ENCODE measurements at places on chromosomes 4 and X.

DNA sequence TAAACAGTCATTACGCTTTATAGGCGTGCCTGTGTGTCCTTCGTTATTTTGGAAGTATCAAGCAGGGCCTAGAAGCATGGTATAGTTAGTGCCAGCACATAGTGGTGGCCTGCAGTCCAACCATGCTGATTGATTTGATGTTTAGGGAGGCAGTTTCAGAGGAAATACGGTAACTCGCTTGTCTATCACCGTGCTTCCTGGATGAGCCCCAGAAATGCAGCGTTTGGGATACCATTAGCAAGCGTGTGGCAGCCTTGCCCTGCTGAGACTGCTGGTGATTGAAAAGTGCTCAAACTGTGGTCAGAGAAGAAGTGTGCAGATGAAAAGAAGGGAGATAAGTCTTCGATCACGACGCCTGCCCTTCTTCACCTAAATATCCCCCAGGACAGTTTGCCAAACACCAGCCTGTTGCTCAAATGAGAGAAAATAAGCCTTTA lies 158.4 kb downstream of the CHIC2 start:
- peak; percentile 63 for DNase-seq

DNA sequence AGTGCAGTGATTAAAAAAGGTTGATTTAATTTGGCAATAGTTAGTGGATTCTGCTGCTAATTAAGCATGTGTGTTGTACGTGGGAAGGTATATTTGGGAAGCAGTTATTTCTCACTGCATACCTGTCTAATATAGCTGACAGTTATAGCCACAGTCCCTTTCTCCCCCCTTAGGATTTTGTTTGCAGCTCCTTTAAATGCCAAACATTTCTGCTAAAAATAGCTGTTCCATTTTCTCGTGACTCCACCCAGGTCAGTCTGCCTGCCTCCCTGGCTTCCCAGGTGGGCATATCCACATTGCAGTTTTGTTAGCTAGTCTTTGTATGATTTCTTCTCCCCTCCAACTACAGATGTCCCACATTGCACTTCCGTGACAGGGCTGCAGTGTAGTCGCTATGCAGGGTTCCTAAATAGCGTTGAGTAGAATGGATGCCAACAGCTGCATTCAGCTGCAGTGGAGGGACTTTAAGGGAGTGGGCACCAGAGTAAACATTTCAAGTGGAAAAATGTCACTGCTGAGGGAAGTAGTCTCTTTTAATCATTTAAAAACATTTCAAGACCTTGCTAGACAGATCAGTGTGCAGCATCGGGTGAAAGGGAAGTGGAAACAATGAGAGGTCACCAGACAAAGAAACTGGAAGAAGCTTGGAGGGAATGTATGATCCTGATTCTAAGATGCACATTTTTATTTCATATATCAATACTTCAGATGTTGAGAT lies 326.3 kb downstream of the RAPGEF2 start:
- no peak for DNase-seq

DNA sequence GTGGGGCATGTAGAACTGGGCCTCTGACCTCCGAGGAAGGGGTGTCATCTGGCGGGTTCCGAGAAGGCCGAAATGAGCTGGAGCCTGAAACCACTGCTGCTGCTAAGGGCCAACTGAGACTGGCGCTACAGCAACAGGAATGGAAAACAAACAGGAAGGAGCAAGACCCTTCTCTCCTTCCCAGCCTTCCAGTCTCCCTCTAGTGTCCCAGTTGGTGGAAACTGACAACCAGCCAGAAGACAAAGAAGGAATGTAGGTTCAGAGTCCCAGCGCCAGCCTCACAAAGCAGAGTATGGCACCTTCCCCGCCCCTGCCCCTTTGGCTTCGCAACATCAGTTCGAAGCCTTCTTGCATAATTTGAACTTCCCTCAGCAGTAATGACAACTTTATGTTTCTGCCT lies 24.4 kb upstream of the PDZD4 start:
- no peak for DNase-seq

- peak; percentile 68 for DNase-seq
These were observed 116.9 kb downstream of the EFNB1 start for GRCh38 chrX:68945603-68946228.

DNA sequence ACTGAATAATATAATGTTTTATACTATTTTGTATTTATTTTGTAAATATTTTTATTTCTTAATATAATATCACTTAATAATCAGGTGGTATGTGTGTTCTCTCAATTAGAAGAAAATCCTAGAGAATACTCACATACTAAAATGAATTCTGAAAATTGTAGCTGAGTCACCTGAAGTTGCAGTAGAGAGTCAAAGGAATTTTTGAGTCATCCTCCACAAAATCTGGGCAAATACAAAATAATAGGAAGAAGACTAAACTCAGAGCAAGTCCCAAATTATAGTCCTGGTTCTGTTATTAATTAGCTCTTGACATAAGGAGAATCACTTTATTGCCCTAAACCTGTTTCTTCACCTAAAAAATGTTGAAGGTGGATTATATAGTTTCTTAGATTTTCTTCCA lies 57.8 kb downstream of the SPATA4 start:
- peak; percentile 9 for DNase-seq

- no peak for DNase-seq
These were observed 82.5 kb downstream of the GASK1B start for GRCh38 chr4:158090323-158090722.

DNA sequence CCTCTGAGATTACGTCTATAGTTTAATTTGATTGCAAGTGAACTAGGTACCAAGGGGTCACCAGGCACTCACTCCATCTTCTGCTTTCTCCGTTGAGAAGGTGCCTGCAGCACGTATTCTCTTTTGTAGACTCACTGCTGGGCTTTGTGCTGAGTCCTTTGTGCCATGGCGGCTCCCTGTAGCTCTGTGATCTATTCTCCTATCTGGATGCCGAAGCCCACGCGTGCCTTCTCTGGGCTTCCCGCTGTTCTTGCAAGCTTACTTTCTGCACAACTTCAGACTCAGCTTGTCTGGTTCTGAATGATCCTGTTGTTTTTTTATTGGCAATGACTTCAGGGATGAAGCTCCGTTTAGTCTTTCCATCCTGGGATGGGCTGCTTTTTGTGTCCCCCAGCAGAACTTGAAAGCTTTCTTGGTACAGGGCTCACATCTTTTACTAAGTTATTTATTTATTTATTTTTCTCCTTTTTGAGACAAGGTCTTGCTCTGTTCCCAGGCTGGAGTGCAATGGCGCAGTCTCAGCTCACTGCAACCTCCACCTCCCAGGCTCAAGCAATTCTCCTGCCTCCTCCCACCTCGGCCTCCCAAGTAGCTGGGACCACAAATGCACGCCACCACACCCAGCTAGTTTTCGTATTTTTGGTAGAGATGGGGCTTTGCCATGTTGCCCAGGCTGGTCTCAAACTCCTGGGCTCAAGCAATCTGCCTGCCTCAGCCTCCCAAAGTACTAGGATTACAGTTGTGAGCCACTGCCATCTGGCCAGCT lies 100.9 kb upstream of the NKX1-1 start:
- DNase-seq, result no peak

- no peak for DNase-seq
These were observed 18.3 kb downstream of the SCD5 start for GRCh38 chr4:82780170-82780751.

DNA sequence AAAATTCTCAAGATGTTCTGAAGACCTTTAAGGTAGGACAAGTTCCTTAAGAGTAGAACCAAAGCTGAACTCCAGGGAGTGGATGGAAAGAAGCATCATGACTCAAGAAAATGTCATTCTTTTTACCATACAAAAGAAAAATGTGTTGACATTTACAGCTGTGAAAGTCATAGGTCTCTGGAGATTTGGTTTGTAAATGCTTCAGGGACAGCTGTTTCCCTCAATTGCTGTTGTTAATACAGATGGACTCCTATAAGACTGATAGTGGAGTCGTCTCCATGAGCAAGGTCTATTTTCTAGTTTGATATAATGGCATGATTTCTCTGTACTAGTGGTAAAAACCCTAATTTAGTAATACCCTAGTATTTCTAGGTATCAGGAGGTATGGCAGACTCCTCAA lies 101.7 kb downstream of the PHOX2B start:
- DNase-seq, result no peak

GRCh38 chrX:12686331-12686730 lies 104.9 kb upstream of the PRPS2 start:
- no peak for DNase-seq

DNA sequence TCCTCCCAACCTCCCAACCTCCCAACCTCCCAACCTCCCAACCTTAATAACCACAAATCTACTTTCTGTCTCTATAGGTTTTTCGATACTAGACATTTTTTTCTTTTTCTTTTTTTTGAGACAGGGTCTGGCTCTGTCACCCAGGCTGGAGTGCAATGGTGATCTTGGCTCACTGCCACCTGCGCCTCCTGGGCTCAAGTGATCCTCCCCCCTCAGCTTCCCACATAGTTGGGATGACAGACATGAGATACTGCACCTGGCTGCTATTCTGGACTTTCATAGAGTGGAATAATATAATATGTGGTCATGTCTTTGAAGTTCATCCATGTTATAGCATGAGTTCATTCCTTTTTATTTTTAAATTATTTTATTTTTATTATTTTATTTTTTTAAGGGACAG lies 39.5 kb upstream of the ZFX start:
- no peak for DNase-seq

DNA sequence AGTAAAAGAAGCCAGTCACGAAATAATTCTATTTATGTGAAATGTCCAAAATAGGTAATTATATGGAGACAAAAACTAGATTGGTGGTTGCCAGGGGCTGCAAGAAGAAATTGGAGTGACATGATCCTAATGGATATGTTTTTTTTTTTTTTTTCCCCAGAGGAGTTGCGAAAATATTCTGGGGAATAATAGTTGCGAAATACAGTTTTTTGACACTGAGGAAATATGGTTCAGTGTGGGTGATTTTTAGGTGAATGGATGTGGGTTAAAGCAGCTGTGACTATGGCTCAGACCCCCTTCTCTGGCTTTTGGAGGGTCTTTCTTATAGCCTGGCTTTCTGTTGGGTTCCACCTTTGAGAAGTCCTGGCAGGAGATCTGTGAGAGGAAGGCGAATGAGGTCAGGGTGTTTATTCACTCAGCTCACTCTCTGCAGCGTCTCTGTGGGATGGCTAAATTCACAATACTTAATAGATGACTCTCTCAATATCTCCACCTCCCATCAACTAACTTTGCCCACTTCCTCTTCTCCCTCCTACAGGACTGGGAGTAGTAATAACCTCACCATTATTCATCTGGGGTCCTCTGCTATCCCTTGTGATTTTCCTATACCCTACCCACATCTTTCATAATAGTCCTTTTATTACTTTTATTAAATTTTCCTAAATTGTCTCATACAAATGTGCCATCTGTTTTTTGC lies 15.3 kb upstream of the RAB9B start:
- DNase-seq, result peak; percentile 13

DNA sequence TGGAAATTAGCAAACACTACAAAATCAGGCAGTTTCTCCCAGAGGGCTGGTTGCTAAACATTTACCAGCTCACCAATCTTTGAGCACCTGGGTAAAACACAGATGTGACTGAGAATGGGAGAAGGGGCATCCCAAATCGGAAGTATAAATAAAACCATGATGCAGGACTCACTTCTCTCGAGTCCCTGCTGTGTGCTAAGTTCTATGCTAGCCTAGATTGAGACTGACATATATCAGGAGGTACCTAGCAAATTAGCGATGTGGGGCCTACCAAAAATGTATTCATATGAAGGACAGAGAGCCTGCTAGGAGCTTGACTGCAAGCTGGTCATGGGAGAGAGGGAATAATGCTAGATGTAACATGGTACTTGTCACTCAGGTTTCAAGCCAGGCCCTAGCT lies 171.9 kb upstream of the PGRMC2 start:
- no peak for DNase-seq

DNA sequence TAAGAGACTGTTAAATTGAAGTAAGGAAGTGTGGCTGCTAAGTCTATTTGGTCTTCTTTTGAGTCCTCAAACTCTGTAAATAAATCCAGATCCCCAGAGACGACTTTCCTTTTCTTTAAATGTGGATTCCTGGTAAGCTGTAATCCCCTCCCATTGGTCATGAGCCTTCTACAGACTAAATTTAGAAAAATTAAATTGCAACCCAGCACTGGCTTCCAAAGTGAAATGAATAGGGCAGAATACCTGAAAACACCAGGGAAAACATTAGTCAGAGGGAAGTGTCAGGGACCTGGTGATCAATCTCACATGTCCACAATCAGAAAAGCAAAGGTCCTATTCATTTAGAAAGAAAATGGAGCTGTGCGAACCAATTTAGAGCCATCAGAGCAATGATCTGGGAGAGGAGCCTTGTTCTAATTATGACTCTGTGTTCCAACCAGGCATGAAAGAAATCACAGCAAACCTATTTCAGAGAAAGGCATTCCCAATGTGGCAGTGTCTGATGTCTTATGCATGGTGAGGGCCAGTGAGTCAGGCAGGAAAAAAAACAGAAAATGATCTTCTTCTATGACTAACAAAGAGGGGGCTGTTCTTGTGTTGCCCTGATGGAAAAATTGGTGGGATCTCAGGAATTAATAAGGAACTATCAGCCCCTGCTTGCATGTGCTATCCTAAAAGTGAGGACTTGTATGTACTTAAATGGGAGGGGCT lies 19.8 kb upstream of the CCDC149 start:
- DNase-seq, result no peak

- DNase-seq, result no peak
These were observed 56.4 kb downstream of the CPLX1 start for GRCh38 chr4:769511-769910.

GRCh38 chrX:118231464-118231863 lies 114.4 kb upstream of the WDR44 start:
- DNase-seq, result no peak

GRCh38 chr4:4507403-4507802 lies 34.4 kb downstream of the STX18 start:
- DNase-seq, result no peak

DNA sequence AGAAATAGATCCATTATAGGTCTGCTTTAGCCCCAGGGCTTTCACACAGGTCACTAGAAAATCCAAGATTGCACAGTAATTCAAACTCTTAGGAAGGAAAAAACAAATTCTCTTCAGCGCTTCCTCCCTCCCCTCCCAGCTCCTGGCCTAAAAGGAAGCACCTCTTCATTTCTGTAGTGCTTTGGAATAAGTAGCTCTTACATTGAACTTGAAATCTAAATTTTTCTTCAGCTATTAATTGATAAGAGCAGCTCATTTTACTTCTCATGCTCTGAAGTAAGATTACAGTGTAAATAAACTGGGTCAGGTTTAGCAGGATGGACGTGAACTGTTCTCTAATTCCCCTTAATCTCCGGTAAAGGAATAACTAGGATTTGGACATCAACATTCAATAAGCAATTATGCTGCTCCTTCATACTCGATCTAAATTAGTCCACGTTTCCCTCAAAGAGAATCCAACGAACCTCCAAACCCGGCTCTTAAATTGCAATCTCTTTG lies 10.9 kb upstream of the SEL1L3 start:
- DNase-seq, result no peak

- no peak for DNase-seq
These were observed 196.4 kb downstream of the FBXO8 start for GRCh38 chr4:174086829-174087799.

GRCh38 chrX:1391370-1391706 lies 575 bp downstream of the SLC25A6 start:
- no peak for DNase-seq

GRCh38 chrX:111100191-111100590 lies 4.2 kb downstream of the PAK3 start:
- peak; percentile 75 for DNase-seq
